ENCODE measurements at places on chromosomes 16 and 17.
A peak's percentile ranks its signal among the peaks of the same experiment; 100 is the strongest.

DNA sequence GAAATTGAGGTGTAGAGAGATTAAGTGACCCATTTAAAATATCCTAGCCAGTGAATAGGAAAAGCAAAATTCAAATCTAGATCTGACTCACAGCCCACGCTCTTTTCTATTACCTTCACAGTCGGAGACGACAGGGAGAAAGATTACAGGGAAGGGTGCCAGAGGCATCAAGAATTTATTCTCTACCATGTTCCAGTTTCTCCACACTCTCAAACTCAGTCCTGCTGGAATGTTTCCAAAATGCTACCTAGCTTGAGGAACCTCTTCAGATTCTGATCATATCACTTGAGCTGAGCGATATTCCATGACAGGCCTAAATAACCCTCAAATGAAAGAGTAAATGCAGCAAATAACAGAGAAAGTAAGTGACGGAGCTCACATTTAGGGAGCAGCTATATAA, 5.4 kb upstream of the PSMD7 start:
- DNase-seq: no peak

GRCh38 chr16:73016488-73016830, 31.5 kb downstream of the ZFHX3 start:
- no peak for DNase-seq

DNA sequence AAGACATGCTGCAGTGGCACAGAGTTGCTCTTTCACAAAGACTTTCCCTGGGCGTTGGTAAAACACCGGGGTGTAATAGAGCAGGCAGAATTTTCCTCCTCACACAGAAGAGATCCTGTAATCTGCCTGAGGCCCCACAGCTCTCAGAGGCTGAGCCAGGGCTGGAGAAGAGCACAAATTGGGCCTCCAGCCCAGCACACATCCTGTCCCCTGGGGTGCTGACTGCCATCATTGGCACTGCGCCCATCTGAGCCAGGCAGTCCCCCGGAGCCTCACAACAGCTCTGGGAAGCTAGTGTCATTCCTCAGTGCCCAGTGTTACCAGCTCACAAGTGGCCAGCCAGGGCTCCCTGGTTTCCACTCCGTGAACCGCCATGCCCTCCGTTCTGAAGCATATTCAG, 119.4 kb downstream of the SOCS1 start:
- no peak for DNase-seq

DNA sequence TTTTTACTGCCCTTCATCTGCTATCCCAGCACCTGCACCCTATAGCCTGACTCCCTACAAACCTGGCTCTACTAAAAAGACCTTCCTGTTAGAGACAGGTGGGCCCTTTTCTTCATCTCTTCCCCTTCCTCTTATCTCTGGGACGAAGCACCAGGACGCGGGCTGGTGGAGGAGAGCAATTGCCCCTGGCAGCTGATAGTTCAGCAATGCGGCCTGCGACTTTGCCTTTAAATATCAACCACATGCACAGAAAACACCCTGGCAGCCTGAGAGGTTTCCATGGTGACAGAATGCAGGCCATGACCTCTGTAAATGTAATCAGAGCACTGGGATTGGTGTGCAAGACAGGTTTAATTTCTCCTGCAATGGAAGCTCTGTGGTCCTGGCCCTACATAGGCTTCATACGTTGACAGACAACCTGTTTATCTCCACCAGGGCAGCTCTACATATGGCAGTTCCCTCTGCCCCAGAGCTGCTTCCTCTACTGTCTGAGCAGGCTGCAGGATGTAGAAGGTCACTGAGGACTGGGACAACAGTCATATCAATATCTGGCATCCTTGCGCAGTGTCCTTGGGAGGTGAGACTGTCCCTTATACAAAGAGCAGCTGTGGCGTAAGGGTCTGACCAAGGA, 10.0 kb upstream of the SKAP1 start:
- peak; percentile 35 for DNase-seq

Data from activated CD4-positive, alpha-beta T cell treated with anti-CD3 and anti-CD28 coated beads for 4 hours (primary cell).